ENCODE measurements at places on chromosomes 3 and 15.

DNA sequence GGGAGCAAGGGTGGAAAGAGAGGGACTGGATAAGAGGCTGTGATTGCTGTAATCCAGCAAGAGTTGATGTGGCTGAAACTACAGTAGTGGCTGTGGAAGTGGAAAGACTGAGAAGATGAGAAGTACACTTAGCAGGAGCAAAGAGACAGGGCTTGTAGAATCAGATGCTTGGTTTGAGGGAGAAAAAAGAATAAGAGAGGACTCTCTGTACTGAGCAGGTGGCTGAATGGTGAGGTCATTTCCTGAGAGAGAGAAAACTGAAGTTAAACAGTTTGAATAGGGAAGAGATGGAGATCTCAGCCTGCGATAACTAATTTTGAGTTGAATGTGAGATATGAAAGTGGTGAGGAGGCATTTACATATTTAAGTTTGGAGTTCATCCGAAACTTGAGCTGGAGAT is 95.8 kb upstream of the SLC25A36 start:
- DNase-seq: no peak

- DNase-seq: no peak
Measured at GRCh38 chr3:63968612-63969350, 54.5 kb downstream of the PSMD6 start.

- DNase-seq: no peak
Measured at GRCh38 chr3:97010881-97011657, 196.7 kb downstream of the EPHA6 start.

GRCh38 chr3:34856081-34856947 is 783.0 kb upstream of the ARPP21 start:
- DNase-seq: no peak

DNA sequence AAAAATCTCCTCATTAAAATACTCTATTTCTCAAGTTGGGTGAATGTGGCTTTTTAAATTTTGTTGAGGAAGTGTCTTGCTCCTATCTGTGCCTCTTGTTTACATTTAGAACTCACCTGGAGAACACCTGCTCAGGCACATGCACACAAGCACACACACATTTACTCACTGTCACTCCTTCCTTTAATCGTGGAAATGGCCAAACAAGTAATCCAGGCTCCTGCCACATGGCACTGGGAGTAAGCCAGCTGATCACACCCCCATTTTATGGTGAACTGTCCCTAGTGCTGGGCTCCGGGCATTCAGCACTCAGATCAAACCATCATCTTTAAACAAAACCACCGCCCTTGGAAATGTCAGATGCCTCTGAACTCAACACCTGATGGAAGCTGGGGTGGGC is 204.7 kb upstream of the BHLHE40 start:
- DNase-seq: no peak

DNA sequence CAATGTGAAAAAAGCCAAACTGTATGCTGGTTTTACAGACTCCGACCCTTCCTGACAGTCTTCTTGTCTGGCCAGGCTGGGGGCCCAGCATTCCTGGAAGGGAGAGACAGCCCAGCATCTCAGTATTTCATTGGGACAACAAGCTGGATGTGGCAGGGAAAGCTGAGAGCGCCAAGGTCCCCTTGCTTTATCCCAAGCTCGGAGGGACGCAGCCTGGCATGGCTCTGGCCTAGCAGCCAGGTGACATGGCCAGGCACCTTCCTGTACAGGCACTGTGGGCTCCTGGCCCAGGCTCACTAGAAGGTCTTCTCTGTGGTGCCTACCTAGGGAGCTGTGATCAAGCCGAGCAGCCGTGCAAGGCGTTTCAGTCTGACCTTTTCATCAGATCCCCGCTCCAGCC is 33.0 kb downstream of the UMPS start:
- DNase-seq: no peak

DNA sequence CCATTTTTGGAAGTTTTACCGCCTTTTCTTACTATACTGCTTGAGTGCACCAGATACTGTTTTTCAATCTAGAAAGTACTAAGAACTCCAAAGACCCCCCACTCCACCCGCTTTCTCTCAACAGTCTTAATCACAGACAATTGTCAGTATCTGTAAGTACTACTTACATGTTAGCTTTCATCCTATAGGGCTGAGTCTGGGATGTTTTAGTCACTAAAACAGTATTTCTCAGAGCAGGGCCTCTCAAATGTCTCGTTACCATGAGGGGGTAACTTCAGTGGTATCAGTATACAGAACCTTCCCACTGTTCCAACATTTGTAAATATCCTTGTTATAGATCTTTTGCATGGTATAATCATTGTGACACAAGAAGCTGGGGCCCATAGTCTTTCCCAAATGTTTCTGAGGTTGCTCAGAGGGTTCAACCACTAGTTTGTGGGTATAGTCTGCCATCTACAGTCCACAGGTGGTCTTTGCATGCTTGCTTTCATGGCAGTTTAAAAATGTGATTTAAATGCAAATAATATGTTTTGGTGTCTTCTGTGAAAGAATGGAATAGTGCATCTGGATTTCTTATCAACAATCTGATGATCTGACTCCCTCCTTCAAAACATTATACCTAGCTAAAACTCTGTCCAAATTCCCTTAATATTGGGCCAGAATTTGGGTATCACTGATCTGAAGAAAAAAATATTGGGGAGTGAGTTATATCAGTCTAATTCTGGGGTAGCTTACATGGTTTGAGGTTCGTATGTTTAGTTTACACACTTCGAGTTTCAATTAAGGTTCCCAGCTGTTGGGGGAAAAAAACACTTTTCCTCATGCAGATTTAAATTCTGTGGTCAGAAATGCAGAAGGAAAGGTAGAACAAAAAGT is 18.0 kb upstream of the DNAJC13 start:
- no peak for DNase-seq

- DNase-seq: no peak
Measured at GRCh38 chr3:177893331-177893730, 642.9 kb upstream of the KCNMB2 start.

All from activated CD8-positive, alpha-beta memory T cell treated with anti-CD3 and anti-CD28 coated beads for 24 hours (primary cell).